ENCODE measurements at places on chromosomes 2 and 18.

DNA sequence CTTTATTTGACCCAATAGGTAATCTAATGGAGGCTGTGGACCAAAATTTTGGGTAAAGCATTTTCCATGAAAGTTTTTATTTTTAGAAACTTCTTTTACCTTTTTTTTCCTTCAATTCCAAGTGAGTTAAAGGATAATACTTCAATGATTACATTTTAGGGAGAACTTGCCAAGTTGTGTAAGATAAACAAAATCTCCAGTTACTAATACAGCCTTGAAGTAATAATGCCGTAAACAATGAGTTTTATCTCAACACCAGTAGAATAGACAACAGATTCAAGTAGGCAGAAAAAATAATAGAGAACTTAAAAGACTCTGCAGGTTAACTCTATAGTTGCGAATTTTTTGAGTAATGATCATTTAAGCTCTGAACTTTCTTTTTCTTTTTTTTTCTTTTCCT, 807.4 kb downstream of the CNTNAP5 start:
- no peak for DNase-seq

GRCh38 chr18:58393295-58393694, 235.6 kb downstream of the ALPK2 start:
- no peak for DNase-seq

DNA sequence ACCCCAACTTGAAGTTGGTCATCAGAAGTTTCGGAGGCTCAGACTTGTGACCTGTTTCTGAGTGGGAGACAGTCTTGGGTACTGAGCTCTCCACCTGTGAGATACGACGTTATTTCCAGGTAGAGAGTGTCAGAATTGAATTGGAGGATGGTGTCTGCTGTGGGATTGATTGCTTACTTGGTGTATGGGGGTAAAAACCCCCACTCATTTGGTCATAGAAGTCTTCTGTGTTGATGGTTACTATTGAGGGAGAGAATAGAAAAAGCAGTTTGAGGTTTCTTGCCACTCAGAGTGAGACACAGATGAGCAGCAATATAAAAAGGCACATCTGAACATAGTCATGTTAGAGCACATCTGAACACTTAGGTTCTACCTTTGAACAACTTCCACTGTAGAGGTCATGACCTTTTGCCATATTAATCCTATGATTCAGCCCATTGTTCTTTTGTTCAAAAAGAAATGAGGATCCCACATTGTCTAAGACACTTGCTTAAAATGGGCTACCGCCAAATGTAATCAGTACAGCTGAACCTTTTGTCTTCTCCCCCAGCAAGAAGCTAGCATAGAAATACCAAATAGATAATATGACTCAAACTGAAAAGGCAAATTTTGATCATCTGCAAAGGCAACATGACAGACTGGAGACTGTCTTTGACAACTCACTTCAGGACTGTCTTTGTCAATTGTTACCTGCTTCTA, 73.3 kb downstream of the NAB1 start:
- no peak for DNase-seq

- no peak for DNase-seq
These were observed 551.7 kb downstream of the SLC4A3 start for GRCh38 chr2:220178991-220179695.

GRCh38 chr2:2188941-2189340, 142.1 kb downstream of the MYT1L start:
- no peak for DNase-seq

DNA sequence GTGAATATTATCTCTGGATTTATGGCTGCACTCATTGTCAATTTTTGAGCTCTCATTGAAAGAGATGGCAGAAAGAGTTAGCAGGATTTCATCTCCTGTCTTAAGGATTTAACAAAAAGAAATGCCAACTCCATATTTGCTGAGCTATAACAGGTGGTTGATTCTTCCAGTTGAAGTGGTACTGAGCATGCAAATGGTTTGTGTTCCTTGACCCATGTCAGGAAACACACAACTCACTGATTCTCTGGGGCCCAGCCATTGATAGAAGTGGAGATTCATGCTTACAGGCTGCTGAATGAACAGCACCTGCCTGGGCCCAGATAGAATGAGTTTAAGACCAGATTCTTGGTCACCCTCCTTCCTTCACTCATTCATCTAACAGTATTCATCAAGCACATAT, 128.8 kb downstream of the CERS6 start:
- no peak for DNase-seq

GRCh38 chr2:9306911-9307310, 100.3 kb downstream of the ASAP2 start:
- DNase-seq: no peak

DNA sequence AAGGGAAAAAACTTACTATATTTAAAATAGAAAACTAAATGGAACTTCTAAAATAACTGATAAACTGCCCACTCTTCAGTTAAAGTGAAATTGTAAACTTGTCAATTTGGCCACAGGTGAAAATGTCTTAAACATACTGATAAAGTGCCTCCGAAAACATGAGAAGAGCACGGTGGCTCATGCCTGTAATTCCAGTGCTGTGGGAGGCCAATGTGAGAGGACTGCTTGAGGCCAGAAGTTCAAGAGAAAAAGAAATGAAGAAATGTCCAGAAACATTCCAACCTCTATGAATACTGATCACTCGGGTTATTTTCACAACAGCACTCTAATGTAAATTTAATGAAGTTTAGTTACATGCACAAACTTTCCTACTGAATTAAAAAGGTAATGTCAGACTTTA, 63.4 kb upstream of the DNER start:
- no peak for DNase-seq
